ENCODE measurements at places on chromosomes 2 and 18.

DNA sequence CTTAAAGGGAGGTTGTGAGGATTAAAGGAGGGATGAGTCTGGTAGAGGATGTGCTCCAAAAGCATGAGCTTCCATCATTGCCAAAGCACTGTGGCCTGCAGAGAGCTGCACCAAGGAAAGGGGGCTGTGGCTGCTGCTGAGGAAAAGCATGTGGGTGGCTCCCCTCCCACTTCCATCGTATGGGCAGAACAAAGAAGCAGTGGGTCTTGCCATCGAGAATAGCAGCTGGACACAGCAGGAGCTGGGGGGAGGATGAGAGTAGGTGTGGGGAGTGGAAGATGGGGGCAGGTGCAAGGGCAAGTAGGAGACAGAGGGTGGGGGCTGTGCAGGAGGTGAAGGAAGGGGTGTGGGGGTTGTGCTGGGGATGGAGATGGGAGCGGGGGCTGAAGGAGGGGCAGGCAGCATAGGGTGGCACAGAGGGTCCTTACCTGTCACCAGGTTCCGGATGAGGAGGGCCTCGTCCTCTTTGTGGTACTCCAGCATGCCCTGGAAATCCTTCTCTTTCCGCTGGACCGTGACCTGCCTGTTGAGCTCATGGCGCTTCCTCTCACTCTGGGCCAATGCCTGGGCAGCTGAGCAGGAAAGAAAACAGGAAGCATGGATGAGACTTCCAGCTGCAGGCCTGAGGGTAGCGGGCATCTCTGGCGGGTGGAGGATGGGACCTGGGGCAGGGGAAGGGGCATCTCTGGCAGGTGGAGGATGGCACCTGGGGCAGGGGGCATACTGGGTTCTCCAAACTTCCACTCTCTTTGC is 33.6 kb upstream of the ACAA2 start:
- no peak for DNase-seq

DNA sequence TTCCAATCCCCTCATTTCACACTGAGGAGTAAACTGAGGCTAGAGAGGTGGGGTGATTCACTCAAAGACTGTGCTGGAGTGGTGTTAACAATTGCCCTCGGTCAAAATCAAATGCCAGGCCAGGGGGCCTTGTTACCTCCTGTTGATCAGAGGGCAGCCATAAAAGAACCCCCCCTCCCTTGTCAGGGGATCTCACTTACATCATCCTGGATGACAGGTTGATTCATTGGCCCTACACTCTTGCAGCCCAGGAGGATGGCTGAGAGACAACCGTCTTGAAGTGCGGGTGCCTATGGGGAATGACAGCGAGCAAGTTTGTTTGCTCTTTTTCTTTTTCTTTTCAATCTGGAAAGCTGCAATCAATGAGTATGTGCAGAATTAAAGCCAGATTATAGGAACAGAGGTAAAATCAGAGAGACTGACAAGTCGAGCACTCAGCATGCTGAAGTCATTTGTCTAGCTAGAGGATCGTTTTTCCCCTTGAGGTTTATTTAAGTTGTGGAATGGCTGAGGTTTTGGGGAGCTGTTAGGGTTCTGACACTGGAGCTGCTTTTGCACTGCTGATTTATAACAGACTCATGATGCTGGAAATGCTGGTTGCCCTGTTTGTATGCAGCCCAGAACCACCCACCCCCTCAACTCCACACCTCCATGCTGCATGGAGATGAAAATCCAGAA is 26.4 kb upstream of the NRP2 start:
- DNase-seq = no peak

DNA sequence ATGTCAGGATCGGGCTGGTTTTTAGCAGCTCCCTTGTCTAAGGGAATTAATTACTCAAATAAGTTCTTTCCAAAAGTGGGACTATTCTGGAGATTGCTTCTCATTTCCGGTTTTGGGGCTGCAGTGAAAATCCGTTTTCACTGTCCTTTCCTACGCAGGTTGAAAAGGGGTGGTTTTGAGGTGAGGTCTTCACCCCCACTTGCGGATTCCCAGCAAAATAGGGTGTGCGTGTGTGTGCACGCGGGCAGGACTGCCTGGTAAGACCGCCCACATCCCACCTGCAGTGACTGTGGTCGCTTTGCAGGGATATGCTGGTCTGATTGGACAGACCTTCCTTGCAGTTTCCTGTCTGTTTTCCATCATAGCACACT is 472 bp upstream of the PLEKHM3 start:
- no peak for DNase-seq

- no peak for DNase-seq
Measured at GRCh38 chr2:114076961-114077360, 187.1 kb downstream of the ACTR3 start.

GRCh38 chr2:173086518-173087213 is 11.0 kb downstream of the MAP3K20 start:
- no peak for DNase-seq

DNA sequence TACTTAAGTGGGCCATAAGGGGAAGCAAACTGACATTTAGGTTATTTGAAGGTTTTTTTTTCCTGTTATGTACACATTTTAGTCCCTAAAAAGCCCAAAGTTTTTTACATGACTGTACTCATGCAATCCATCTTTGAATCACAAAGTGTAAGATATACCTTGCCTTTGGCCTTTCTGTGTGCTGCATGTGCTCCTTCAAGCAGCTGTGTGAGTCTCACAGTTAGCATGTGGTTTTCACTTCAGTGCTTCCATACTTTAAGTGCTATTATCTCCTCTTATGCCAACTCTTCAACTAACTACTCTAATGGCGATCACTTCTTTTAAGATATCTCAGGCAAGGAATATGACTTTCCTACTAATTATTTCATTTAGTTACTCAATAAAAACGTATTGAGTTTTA is 597.1 kb upstream of the ACVR2A start:
- DNase-seq = no peak

- DNase-seq = no peak
Measured at GRCh38 chr2:238369591-238370040, 49.3 kb downstream of the TRAF3IP1 start.

DNA sequence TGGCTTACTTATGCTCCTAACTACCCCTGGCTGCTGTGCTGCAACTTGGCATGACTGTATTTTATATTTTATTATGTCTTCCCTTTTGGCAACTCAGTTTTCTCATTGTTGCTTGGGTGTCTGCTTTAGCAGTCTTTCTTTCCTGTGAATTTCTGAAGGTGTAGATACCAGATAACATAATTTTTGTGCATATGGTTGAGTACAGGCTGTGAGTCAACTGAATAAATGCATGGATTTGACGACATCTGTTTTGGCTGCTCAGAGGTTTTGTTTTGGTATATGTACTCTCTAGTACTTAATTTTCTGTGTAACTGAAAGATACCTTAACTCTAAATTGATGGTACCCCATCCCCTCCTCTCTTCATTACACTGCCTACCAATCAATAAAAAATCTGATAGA is 303.1 kb downstream of the PTPRM start:
- no peak for DNase-seq

DNA sequence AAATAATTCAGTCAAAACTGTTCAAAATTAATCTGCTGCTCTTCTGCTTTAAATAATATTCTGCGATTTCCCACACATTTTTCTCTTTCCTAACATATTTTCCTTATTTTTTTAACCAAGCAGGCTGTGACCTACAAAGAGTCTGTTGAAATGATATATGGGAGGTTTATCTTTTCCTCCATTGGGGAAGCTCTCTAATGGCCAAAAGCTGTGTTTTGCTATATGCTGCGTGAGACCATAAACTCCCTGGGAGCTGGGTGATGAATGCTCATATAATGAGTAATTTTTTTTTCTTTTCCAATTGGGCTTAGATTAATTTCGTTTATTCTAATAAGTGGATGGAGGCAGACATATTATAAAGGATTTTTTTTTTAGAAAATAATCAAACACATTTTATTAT is 72.2 kb upstream of the MAP2 start:
- DNase-seq = no peak

GRCh38 chr2:70807102-70807827 is 13.1 kb downstream of the CLEC4F start:
- no peak for DNase-seq

GRCh38 chr2:230225486-230225885 is at the start of gene SP140:
SP140 (plus strand) TSS chr2:230225736; CDS start chr2:230225845, 109 bp downstream.
- no peak for DNase-seq

GRCh38 chr2:176852667-176853066 is 359.9 kb upstream of the HNRNPA3 start:
- no peak for DNase-seq

GRCh38 chr18:68402784-68403183 is 312.1 kb downstream of the TMX3 start:
- no peak for DNase-seq

DNA sequence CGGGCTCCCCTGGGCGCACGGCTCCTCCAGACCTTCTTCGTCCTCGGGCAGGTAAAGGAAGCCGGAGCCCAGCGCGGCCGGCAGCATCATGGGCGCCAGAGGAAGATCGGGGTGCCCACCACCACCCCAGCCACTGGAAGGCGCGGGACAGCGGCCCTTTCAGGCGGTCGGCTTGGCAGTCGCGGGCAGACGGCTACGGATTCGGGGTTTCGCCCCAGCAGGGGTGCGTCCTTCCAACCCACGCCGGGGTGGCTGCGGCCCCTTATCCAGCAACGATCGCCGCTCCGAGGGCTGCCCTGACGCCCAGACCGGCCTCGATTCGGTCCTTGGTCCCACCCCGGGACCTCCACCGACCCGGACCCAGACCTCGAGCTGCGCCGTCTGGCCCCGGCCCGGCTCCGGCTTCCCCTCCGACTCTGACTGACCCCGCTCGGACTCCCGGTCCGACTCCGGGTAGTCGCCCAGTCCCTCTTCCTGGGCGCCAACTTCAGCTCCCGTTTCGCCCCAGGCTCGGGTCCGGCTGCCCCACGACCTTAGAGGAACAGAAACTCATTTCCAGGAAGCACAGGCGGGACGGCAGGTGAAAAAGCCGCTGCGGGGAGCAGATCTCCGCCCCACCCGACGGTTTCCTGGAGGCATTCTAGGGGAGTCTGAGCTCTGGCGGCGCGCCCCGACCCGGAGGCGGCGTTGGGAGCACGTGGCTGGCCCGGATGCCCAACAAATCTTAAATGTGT is 30.2 kb upstream of the SSB start:
- no peak for DNase-seq

- DNase-seq = no peak
Measured at GRCh38 chr2:156955701-156956100, 301.8 kb upstream of the GALNT5 start.

DNA sequence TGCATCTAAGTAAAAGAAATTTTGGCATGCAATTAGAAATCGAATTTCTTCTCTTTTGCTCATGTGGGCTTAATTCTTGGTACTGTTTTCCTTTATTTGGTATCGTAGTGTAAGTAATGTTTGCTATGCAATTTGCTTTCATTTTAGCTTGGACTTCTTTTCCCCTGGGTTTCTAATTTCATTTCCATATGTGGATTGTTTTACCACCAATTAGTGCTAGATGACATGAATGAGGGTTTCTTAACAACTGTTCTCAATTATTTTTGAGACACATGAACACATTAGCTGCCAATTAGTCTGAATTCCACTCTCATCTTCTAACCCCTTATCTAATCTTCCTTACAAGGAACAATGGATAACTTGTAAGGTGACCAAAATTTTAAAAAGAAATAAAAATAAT is 1047.2 kb upstream of the PIK3C3 start:
- no peak for DNase-seq

DNA sequence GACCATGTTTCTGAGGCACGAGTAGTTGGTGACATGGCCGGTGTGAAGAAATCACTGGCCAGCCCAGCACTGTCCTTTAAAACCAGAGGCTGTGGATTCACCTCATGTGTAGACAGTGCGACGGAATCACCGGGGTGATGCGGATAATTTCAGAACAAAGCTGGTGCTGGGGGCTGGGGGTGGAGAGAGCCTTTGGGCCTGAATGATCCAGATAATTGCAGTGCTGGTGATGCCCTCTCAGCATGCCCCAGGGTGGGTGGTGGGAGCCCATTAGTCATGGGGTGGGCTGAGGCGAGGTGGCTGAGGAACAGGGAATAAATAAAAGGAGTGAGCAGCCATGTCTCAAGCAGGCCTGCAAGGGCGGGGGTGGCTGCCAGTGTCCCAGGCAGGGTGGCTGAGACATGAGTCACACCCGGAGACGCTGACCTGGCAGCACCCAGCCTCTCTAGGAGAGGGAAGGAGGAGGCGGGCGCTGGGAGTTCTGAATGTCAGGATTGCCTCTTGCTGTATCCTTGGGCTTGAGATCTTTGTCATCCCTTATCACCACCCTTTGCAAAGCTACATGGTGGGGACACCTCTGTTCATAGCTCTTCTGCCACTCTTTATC is 151.1 kb upstream of the MSH6 start:
- DNase-seq = peak; percentile 52

DNA sequence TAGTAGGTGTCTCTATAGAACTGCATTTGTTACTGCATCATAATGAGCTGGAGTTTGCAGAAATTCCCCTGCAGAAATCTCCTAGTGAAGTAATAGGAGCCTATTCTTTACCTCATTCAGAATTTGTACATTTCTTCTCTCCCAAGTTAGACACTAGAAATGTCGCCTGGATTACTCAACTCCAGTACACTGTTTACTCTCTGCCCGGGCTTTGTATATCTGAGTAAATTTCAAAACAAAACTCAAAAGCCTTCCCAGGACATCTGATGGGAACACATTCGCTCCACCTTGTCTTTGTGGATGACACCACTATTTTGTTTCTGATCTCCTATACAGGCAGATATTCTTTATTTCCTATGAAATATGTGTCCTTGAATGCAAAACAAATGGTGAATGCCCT is 76.8 kb downstream of the POU3F3 start:
- no peak for DNase-seq

DNA sequence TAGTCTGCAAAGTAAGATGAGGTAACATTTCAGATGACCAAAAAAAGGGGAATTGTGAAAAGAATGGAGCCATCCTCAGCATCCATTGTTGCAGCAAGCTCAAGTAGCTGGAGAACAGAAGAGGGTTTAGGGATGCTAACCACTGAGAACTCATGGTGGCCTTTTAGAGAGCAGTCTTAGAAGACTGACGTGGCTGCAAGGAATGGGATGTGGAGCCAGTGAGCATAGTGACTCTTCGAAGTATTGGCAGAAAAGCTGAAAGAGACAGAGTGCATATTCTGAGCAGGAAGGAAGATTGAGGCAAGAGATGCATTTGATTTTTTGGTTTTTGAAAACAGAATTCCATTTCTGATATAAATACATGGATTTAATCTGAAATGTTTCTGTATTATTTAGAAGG is 151.2 kb downstream of the UBE2E3 start:
- no peak for DNase-seq

DNA sequence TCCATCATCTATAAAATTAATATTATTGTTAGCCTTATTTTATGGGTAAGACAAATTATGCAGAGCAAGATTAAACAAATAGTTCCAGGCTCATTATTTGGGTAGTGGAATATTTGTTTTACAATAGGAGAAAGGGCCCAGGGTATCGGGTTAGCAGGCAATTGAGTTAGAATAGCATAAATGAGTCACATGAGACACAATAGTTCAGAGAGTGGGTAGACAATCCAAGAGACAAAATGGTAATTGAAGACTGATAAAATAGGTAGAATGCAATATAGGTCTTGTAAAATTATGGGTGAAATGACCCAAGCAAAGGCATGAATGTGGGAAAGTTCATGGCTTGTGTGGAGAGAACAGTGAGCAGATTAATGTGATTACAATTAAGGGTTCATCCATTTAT is 790.9 kb upstream of the GCFC2 start:
- no peak for DNase-seq

All from retinal pigment epithelial cell (primary cell).